ENCODE measurements at places on chromosomes 6 and 20. TPM values are rescaled to one million over a fixed set of nuclear protein-coding genes. Genes with fewer than 3 reads are reported as not detected.

Gene PPP1R14C
- total RNA-seq, result 36.0 TPM

Gene SASH1
- 65.2 TPM for total RNA-seq

Gene GHRH
- total RNA-seq, result not detected

Gene APOBEC2
- not detected for total RNA-seq

Gene PPP1R16B
- total RNA-seq, result 2.3 TPM
